ENCODE measurements at places on chromosomes 6 and 20.

- DNase-seq, result peak; percentile 92
Measured at GRCh38 chr20:50916257-50916656, 15.0 kb downstream of the ADNP start.

GRCh38 chr6:148789948-148790347 is 43.1 kb downstream of the UST start:
- no peak for DNase-seq

GRCh38 chr6:44129841-44130322 is 2.5 kb downstream of the TMEM63B start:
- DNase-seq, result no peak

DNA sequence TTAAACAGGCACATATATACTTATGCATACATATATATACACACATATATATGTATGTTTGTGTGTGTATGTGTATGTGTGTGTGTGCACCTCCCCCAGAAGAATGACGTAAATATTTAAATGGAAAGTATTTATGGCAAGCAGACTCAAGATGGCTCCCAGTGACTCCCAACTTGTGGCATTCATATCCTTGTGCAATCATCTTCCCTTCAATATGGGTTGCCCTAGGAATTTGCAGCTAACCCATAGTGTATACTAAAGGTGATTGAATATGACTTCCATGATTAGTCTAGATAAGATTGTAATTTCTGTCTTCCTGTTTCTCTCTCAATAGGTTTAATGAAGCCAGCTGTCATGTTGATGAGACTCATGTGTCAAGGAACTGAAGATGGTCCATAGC is 127.6 kb downstream of the TRDN start:
- no peak for DNase-seq

- DNase-seq, result no peak
Measured at GRCh38 chr6:98092331-98092730, 742.0 kb upstream of the POU3F2 start.

- no peak for DNase-seq
Measured at GRCh38 chr6:5128351-5128750, 43.2 kb downstream of the PPP1R3G start.

DNA sequence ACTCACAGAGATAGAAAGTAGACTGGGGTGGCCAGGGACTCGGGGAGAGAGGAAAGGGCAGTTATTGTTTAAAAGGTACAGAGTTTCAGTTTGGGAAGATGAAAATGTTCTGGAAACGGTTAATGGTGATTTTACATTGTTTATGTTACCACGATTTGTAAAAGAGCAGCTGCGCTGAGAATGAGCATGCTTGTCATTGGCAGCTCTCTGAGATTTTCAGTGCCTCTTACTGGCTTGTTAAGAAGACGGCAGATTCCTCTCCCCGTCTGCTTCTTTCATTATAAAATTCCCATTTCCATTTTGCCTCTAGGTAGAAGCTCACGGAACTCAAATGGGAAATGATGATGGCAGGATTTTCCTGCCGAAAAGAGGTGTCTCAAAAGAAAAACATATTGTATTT is 39.7 kb upstream of the PPP1R3G start:
- no peak for DNase-seq

GRCh38 chr6:162539321-162539720 is 188.2 kb downstream of the PRKN start:
- DNase-seq, result no peak

- DNase-seq, result peak; percentile 33
Measured at GRCh38 chr20:41330343-41330720, 10.3 kb upstream of the LPIN3 start.

- DNase-seq, result peak; percentile 48
Measured at GRCh38 chr6:32883789-32884188, 29.8 kb downstream of the PSMB9 start.

GRCh38 chr20:11651647-11652046 is 266.0 kb upstream of the BTBD3 start:
- no peak for DNase-seq

DNA sequence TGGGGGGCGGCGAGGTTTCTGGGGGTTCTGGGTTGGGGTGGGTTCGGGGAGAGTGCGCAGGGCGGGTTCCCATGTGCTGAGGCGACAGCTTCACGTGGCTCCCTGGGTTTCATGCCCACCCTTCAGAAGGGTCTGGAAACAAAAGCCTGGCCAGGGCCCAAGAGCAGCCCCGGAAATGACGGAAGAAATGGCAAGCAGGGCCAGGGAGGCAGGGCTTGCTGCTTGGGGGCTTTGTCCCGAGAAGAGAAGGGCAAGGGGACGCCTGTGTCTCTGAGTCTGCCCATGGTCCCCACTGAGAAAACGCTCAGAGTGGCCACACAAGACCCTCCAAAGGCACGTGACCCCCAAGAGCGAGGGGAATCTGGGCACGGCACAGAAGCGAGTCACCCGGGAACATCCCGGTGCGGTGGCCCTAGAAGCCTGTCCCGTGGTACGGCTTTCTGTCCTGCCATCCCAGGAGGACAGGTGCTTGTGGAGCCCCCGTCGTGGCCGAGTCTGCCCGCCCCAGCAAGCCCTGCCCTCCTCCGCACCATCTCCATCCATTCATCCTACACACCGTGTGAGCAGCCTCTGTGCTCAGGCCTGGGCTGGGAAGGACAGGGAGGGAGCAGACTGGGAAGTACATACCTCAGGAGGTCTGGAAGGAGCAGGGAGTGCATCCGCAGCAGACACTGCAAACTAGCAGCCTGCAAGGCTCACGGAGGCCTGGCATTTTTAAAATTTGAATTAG is 9.0 kb downstream of the NPEPL1 start:
- no peak for DNase-seq

- DNase-seq, result peak; percentile 7
Measured at GRCh38 chr20:62710886-62711702, 2.5 kb downstream of the NTSR1 start.

DNA sequence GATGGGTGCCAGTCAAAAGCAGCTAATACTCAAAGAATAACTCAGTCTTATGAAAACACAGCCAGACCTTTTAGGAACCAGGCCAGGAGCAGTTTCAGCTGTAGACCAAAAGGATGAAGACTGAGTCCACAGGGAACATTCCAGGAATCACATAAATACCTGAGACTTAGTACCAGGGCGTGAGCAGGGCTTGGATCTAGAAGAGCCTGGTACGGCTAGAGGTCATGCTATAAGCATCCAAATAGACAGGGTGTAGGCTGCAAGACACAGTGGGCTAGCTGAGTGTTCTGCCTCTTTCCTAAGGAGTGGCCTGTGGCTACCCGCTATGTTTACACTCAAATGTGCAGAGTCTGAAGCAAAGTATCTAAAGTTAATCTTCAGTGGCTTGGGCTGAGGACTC is 29.5 kb upstream of the LRRC1 start:
- no peak for DNase-seq

- DNase-seq, result no peak
Measured at GRCh38 chr6:166308033-166308768, at the start of gene PRR18. Gene PRR18 (minus strand): TSS chr6:166308392. CDS start chr6:166308142, 250 bp downstream.

DNA sequence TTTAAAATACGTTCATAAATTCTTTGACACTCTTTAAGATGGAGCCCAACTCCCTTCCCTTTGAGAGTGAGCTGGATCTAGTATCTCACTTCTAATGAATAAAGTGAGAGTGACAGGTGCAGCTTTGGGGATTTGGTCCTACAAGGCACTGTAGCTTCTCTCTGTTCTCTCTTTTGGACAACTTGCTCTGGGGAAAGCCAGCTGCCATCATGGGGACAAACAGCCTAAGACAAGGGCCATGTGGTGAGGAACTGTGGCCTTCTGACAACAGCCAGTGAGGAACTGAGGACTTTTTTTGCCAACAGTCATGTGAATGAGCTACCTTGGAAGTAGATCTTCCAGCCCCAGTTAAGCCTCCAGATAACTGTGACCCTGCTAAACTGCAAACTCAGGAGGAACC is 272.8 kb upstream of the AGPAT4 start:
- DNase-seq, result no peak

GRCh38 chr20:16590041-16590633 is 16.9 kb upstream of the KIF16B start:
- DNase-seq, result no peak

- DNase-seq, result no peak
Measured at GRCh38 chr6:122833021-122833491, 44.0 kb downstream of the SMPDL3A start.

- no peak for DNase-seq
Measured at GRCh38 chr6:128192972-128193371, 292.1 kb upstream of the THEMIS start.

DNA sequence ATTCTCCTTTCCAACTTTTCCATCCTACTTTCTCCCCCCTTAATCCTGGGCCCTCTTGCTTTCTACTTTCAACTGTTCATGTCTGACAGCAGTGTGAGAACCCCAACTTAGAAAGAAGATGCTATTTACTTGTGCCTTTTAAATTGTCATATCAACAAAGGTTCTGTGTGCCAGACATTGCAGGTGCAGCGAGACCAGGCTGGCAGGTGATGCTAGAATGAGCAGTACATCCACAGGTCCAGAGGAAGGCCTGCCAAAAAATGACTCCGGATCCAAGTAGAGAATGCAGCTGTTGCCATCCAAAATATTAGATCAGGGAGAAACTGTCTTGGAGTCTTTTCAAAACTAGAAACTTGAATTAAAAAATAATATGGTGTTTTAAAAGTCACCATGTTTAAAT is 510.5 kb downstream of the LMBRD1 start:
- no peak for DNase-seq

DNA sequence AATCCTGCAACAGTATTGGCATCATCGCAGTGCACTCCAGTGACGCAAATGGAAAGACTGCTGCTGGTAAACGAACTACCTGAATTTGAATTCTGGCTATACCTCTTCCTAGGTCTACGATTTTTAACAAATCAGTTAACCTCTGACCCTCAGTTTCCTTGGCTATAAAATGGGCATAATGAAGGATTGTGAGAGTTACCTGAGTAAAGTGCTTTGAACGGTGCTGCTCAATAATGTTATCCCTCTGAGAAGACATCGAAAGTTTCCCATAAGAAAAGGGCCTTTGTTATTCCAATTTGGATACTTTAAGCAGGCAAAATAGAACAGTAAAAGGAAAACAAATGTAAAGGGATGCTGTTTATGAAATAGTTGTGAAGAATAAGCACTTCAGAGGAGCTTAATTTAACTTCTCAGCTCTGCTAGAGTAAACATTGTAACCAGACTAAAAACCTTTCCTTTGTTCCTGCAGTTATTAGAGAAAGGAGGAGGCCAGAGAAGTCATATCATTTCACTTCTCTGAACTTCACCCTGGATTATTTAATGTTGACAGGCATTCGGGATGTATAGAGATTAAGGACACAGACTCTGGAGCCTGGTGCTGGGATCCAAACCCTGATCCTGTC is 5.8 kb downstream of the SGK1 start:
- no peak for DNase-seq

- no peak for DNase-seq
Measured at GRCh38 chr6:112178846-112179245, 75.5 kb downstream of the LAMA4 start.

DNA sequence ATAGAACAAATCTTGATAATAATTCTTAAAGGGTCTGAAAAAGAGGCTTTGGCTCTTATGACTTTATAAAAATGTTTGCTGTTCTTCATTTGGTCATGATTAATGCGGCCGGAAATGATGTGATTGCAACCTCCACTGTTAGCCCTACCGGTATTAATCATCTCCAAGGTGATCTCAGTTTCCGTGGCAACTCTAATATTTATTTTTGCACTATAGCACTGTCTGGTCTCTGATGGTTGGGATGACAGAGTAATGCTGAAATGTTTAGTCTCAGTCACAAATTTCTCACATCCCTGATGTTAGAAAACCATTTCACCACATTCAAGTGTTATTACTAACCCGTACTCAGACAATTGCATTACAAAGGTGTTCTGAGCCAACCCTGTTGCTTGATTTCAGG is 87.4 kb downstream of the TMEM200A start:
- DNase-seq, result peak; percentile 59

DNA sequence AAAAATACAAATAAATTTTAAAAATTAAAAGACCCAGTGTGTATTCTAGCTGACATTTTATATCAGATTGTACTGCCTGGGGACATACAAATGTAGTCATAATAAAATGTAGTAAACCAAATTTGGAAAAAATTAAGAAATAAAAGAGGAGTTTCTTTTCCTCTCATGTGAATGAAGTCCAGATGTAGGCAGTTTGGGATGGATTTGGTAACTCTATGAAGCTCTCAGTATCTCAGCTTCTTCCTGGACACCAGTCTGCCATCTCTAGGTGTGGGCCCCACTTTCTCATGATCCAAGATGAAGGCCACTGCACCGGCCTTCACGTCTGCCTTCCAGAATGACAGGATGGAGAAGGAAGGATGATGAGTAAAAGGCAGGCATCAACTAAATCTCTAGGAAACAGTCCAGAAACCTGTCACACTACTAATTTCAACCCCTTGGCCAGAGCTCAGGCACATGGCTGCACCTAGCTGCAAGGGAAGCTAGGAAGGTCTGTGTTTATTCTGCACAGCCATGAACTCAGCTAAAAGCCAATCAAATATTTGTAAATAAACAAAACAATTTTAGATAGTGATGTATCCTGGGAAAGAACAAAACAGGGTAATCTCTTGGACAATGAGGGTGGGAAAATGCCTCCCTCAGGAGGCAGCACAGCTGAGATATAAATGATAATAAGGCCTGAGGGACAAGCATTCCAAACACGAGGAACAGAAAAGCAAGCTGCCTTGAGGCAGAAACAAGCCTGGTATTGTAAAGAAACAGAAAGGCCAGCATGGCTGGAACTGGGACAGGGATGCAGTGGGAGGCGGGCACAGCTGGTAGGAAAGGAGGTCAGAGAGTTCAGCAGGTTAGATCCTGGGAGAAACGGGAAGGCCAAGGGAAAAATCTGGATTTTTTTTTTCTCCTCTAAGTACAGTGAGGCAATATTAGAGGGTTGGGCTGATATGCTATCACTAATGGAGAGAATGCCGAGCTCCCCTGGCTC is 88.5 kb upstream of the PTPN1 start:
- no peak for DNase-seq

- no peak for DNase-seq
Measured at GRCh38 chr6:115935361-115935760, 125.3 kb downstream of the FRK start.

GRCh38 chr20:48220033-48220633 is 434.9 kb upstream of the SULF2 start:
- DNase-seq, result no peak

GRCh38 chr6:39452306-39453145 is 130.0 kb upstream of the KCNK16 start:
- DNase-seq, result peak; percentile 88

GRCh38 chr20:10476319-10476724 is 41.2 kb downstream of the SLX4IP start:
- peak; percentile 18 for DNase-seq

DNA sequence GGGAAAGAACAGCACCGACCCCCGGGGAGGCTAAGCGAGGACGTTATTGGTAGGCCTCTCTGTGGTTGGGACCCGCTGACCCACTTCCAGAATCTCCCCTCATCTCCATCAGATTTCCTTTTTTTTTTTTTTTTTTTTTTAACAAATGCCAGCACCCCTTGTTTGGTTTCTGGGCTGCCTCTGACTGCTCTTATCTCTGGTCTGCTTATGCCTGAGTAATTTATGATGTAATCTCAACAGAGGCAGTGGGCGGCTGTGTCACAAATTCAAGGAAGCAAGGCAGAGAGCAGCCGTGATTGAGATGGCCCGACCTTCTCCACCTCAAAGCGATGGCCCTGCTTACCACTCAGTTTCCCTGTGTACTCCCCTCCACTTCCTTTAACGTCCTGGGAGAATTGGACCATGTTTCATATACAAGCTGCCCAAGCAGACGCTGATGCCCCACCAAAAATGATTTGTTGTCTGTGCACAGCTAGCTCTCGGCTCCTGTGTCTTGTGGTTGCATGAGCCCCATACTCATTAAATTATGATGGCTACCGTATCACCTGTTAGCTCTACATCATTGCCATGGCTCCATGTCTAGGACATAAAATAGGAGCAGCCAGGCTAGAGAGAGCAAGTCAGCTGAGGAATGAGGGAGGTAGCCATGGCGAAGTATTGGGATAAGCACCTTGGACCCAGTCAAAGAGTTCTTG is 98.1 kb downstream of the ZNF217 start:
- DNase-seq, result no peak

- no peak for DNase-seq
Measured at GRCh38 chr6:91029211-91029610, 442.3 kb upstream of the MAP3K7 start.
